ENCODE measurements at places on chromosomes 2 and 18.

- no peak for DNase-seq
These were observed 87.5 kb upstream of the CTAGE1 start for GRCh38 chr18:22505141-22505591.

GRCh38 chr18:73752546-73752945 is 395.1 kb downstream of the FBXO15 start:
- DNase-seq: no peak

DNA sequence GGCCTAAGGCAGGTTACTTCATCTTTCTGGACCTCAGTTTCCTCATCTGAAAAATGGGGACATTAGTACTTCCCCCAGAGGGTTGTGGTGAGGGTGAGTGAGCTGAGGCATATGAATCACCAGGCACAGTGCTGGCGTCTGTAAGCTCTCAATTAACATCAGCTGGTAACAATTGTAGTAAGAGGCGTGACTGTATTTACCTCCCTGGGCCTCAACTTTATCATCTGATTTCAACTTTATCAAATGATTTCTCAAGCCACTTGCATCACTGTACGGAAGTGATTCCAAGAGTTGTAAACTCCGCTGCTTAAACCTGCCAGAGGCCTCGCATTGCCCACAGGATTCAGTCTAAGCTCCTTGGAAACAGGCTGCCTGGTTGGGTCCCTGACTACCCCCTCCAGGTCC is 53.6 kb upstream of the PKDCC start:
- DNase-seq: no peak

DNA sequence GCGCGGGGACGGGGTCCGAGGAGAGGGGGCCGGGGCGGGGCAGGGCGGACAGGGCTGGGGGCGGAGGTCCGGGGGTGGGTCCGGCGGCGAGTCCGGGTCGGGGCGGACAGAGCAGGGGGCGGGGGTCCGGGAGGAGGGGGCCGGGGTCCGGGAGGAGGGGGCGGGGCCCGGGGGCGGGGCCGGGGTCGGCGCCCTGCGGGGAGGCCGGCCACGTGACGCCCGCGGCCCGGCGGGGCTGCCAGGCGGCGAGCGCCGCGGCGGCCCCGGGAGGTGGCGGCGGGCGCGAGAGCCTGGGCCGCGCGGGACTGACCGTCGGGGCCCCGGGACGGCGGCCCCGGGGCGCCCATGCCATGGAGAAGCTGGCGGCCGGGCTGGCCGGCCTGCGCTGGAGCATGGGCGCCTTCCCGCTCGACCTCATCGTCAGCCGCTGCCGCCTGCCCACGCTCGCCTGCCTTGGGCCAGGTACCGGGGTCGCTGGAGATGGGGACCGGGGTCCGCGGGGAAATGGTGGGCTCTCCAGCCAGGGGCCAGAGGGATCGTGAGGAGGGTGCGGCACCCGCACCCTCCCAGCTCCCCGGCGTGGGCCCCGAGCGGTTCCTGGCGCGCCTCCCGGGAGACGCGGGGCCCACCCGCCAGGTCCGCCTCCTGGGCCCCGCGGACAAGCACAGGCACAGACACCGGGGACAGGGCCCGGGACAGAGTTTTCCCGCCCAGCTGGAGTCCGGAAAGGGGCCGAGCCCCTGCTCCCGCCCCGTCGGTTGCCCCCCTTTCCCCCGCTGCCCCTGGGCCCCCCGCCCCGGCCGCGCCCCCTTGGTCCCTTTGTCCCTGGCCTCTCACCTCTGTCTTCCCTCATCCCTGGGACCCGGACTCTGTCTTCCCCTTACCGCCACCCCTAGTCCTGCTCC is at the start of gene GAREM2:
Gene GAREM2, plus strand, starts transcription at position 218 of the 905 bp plus-strand sequence. Its CDS starts 133 bp downstream, at position 351.
- DNase-seq: no peak

- DNase-seq: no peak
These were observed 9.3 kb downstream of the HDAC4 start for GRCh38 chr2:239391286-239392071.
